Fibroblast of skin of abdomen (primary cell): ENCODE measurements at places on chromosomes 2 and 18.

DNA sequence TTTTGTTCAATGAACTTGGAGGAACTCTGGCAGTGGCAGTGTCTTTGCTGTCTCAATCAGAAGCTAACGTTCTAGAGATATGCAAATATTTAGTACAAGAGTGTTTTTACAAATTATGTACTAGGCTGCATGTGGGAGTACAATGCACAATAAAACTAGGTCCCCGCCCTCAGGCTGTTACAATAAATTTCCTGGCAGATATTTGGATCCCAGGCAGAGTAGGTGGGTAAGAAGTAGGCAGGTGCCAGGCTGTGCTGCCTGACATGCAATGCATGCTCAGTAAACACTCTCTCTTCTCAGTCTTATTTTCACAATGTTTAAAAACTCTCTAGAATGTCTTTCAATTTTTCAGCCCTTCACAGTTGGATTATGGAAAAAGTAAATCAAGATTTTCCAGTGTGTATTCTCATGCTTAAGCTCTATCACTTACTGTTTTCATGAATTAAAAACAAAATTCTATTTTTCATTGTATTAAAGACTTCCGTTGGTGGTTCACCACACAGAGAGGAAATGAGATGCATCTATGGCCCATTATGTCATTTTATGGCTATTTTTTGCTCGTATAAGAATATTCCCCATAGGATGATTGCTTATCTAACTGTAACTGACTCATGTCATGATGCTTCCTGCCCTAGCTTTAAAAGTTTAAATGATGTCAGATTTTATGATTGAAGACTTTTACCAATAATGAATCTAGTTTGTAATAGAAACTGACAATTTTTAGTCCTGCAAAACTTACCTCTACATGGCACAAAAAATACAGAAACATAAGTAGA, 346.1 kb downstream of the RND3 start:
- DNase-seq: no peak

GRCh38 chr2:149645391-149645790, 57.8 kb upstream of the MMADHC start:
- DNase-seq: peak; percentile 82

- peak; percentile 69 for DNase-seq
These were observed 64.2 kb downstream of the RBMS1 start for GRCh38 chr2:160429248-160430000.

DNA sequence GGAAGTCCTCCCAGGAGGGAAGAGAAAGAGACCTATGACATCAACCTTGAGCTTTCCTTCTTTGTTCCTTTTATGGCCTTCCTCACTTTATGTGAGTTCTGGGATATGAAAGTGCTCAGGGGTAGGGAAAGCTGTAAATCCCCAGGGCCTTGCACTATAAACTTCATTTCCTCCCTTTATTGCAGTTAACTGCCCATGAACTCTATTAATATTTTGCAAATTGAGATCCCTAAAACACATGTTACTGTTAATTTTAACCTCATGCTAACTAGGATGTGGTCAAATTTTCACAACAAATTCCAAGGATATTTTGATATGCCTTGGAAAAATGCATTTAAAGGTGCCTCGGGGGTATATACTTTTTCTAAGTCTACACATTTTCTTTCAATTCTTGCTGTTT, 359.9 kb downstream of the OSR1 start:
- DNase-seq: peak; percentile 40

DNA sequence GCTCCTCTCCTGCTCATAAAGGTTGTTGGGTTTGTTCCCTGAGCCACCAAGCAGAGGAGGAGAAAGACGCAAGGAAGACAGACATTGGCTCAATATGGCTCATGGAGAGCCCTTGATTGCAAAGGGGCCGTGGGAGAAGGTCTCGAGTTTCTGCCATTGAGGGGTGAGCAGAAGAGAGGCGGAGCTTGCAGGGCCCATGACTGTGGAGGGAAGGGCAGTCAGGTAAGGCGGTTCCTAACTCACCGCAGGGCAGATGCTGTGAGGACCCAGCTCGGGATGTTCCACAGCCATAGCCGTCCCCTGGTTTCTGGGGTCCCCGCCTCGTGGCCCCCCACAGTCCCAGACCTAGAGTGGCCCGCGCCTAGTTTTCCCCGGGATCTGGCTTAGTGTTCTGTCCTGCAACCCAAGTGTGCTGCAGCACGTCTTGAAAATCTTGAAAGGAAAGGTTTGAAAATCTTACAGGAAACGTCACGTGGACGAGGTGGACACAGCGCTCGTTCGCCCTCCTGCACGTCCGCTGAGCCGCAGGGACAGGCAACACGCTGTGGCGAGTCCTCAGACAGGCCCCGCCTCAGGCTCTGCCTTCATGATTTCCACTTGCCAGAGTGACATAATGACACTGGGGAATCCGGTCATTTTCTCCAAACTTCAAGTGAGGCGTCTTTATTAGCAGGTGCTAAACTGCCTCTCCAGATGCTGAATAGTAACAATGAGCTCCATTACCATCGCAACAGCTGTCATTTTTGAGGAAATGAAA, 105.5 kb upstream of the HDAC4 start:
- no peak for DNase-seq

DNA sequence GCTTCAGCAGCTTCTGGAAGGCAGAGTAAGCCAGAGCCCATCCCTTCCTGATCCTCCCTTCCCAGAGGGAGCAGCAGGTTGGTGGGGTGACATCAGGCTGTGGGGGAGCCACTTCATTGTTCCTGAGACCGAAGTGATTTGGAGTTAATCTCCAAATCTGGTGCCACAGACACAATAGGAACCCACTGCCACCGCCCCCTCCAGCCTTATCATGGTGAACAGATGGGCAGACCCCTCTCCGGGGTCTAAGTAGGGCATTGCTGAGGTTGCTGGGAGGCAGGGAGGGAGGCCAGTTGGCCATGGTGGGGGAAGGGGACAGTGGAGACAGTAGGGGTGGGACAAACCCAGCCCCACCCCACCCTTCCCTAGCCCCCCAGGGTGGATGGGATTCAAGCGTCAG, 25.6 kb upstream of the SLC35F6 start:
- DNase-seq: no peak

DNA sequence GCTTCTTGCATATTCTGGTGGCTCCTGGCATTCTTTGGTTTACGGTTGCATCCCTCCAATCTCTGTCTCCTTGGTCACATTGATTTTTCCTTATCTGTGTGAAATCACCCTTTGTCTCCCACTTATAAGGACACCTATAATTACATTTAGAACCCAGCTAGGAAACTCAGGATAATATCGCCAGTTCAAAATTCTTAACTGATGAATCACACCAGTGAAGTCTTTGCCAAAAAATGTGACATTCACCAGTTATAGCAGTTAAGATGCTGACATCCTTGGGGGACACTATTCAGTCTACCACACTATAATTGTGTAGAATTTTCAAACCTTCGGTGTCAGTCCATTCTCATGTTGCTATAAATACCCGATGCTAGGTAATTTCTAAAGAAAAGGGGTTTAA, 320.2 kb downstream of the TMX3 start:
- no peak for DNase-seq

DNA sequence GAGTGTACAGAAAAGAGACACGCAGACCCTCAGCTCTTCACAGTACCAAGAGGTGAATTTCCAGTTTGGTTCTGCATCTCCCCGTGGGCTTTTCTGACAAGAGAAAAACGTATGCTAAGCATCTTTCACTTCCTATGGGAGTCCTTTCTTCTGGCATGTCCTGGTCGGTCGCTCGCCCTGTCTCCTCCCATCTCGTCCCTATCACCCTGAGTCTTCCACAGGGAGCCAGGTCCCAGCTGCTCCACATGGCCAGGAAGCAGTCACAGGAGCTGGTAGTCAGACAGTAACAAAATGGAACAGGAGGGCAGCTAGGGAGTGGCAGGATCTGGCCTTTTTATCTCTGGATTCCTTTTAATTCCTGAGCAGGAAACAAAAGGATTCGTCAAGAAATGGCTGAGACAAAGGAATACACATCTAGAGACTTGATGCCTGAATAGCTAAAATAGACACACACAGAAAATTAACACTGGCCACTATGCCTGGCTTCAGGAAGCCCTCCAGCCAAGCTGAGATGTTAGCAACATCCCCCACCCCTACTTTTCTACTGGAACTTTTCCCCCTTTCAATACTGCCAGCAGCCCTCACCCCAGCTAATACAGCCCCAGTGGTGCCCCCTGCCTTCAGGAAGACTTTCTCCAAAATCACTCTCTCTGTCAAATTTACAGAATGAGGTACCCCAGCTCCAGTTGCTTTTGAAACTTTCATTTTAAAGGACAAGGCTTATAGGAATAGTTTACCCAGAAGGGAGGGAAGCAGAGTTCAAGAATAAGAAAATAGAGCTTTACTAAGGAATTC, 136.1 kb downstream of the DNER start:
- DNase-seq: no peak

DNA sequence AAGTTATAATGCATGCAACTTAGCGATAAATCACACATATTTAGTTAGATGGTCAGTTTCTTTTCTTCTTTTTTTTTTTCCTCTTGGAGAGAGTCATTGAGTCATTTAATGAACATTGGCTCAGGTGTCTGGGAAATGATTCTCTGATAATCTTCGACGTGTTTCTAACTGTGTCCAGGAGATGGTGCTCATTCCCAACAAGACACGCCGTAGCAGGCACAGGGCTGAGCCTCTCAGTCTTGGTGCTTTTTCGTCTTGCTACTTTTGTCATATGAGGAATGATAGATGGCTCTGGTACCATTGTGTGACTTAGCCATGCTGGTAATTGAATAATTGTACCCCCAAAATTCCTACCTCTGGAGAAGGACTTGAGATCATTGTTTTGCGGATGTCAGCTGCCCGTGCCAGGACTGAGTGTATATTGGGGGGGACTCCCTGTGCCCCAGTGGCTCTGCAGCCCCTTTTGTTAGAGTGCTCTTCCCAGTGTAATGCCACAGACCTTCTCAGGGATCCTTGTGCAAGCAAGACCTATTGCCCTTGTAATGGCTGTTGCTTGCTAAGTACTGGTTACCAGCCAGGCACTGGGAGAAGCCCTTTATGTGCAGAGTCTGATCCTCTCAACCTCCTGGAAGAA, 107.6 kb upstream of the CYRIA start:
- DNase-seq: peak; percentile 61

DNA sequence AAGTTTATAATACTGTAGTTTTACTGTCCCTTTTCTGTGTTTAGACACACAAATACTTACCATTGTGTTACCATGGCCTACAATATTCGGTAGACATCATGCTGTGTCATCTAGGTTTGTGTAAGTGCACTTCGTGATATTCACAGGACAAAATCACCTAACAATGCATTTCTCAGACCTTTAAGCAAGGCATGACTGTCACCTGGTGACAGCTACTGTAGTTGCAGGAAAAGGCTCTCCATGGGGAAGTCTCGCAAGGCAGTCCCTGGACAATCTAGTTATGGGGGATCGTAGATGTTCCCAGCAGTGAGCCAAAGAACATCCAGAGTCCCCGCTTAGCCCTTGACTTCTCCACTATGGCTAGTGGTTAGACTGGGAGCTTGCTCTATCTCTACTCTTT, 73.1 kb downstream of the EIF2AK3 start:
- DNase-seq: no peak

DNA sequence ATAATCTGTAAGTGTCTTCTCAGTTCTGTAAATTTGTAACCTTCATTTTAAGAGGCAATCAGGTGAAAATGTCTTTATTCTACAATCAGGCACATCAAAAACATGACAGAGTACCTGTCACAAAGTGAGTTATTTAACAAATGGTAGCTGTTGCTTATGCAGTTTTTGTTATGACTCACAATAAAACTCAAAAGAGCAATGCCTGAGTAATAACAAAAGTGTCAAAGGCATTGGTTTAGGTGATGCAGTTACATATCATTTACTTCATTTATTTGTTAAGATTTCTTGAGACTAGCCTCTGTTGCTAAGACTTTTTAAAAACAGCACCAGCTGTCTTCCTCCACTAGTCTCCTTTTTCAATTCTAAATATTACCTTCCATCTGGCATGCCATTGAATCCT, 177.8 kb downstream of the KIAA1328 start:
- no peak for DNase-seq

DNA sequence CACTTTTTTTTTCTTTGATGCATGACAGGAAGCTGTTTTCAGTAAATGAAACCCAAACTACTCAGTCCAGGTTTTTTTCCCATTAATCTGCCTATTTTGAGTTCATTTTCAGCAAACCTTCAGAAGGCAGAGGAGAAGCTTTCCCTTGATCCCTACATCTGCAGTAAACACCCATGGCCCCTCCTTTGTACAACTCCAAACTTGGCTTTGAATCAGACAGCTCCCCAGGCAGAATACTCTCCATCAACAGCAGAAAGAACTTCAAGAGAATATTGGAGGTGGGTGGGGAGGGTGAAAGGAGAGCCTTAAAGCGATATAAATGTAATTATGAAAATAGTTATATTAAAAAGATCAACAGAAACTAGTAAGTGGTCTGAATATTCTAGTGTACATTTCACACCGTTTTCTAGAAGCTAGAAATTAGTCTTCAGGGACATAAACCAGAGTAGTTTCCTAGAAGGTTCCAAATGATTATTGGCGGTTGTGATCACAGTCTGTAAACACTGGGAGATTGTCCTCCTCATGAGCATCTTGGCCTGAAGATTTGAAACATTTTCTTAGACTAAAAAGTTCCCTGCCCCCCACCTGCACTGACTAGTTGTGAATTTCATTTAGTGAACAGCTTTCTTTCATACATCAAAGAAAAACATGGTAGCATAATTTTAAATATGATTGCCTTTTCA, 75.1 kb upstream of the STK39 start:
- no peak for DNase-seq

DNA sequence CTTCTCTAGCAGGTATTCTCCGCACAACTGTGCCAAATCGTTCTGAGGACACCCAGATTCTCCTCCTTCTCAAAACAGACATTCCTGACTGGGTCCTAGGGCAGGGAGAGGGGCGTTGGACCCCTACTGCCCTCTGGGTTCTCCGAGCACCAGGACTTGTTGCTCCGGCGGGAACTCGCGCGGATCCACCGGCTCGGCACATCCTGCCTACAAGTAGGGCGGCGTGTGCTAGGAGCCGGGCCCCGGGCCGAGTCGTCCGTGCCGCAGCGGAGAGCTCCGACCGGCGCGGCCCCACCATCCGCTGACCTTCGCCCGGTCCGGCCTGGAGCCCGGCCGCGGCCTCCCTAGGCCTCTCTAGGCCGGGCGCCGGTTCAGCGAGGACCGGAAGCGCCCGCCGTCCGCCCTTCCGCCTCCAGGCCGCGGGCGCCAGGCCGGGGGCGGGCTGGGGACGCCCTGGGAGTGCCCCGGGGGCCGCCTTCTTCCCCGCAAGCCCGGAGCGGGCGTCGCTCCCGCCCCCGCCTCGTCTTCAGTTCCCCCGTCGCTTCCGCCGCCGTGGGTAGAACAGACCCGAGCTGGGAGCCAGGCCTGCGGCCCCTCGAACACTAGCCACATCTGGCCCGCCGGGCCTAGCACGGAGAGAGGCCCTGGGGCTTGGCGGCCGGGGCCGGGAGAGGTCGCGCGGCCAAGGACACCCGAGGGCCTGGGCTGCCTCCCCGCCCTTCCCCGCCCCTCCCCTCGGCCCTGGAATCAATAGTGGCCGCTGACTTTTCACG, 7.6 kb upstream of the ONECUT2 start:
- DNase-seq: no peak

DNA sequence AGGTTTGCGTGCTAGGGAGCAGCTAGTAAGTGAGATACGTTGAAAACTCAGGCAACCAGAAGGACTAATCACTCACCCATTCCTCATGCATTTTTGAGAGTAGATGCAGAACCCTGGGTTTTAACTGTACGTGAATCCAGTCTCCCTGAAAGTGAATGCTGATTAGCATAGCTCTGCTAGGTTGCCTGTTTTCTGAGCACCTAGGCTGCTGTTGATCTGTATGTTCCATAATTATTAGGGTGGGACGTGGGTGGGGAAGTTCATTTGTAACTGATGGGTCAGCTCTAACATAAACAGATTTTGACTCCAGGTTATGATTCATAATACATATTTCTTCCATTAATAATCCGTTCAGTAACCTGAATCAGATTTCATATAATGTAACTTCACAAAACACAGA, 379.0 kb upstream of the FANCL start:
- DNase-seq: peak; percentile 23
